ENCODE measurements at places on chromosomes 6 and 20.
A peak's percentile ranks its signal among the peaks of the same experiment; 100 is the strongest.

DNA sequence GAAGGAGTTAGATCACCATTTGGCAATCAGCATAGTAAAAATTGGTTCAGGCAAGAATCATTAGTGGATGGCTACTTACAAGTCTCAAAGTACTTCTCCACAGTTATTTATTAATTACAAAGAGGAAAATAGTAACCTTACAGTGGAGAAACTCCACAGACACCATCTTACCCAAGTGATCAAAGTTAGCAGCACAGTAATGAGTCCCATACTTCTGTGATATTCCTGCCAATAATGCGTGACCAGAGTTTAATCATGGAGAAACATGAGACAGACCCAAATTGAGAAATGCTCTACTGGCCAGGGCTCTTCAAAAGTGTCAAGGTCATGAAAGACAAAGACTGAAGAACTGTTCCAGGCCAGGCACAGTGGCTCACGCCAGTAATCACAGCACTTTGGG is 9.5 kb downstream of the TBC1D7 start:
- H3K4me3 ChIP-seq = no peak overlapping the region
- DNase-seq = no peak
- H3K27me3 ChIP-seq = no peaks in the 10 kb centered on the region
- no peaks in the 10 kb centered on the region for H3K4me1 ChIP-seq
- H3K27ac ChIP-seq = no peak overlapping the region
- H3K36me3 ChIP-seq = peaks cover 93% of the 10 kb centered on the region

DNA sequence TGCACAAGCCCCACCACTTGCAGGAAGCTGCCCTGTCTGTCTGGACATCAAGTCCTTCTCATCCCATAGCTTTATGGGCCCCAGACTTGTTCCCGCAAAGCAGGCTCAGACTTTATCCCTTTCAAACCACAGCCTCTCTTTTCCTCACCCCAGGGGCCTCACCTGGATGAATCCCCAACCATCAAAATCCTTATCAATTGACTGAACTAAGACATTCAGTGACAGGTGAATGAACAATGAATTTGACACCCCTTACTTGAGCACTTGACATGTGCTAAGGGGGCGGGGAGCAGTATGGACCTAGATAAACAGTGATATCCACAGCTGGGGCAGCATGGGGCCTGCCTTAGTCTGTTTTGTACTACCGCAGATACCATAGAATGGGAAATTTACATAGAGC is 5.0 kb downstream of the RAB44 start:
- peaks cover 5% of the 10 kb centered on the region for H3K27me3 ChIP-seq
- H3K36me3 ChIP-seq = no peaks in the 10 kb centered on the region
- DNase-seq = no peak

DNA sequence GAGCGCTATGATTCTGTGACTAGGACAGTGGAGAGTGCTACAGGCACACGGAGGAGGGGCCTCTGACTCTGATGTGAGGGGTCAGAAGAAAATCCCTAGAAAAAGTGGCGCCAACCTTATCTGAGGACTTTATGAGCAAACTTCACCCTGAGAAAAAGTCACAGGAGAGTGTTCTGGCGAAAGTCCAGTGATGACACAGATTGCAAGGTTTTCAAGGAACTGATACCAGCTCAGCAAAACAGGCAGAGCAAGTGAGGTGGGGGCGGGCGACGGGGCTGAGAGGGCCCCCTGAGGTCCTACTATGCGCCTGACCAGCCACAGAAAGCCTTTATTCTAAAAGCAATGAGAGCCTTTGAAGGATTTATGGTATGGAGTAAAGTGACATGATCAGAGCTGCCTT is 73.3 kb downstream of the SLC22A23 start:
- peaks cover 8% of the 10 kb centered on the region for H3K27me3 ChIP-seq
- H3K27ac ChIP-seq = no peak overlapping the region
- no peak for DNase-seq
- no peak overlapping the region for H3K4me3 ChIP-seq
- peaks cover 7% of the 10 kb centered on the region for H3K36me3 ChIP-seq
- peaks cover 22% of the 10 kb centered on the region for H3K4me1 ChIP-seq

GRCh38 chr6:142909686-142910085 is 35.3 kb downstream of the HIVEP2 start:
- H3K4me3 ChIP-seq = peak overlapping the region; percentile 73
- no peak for DNase-seq
- peak overlapping the region; percentile 92 for H3K27ac ChIP-seq
- no peaks in the 10 kb centered on the region for H3K36me3 ChIP-seq

DNA sequence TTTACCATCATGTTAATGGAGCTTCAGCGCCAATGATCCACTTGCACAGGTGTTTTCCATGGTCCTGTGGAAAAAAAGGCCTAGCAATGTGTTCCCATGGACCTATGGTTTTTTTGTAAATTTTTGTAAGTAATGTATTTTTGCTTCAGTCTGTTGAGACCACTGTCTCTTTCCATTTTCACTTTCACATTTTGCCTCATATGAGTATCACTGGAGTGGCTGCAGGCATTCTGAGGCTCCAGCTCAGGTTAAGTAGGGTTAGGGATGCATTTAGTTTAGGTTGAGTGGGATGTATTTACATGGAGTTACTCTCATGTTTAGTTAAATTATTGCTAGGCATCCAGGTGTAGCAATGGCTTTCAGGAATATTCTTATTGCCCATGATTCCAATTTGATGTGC is 19.2 kb upstream of the LMBRD1 start:
- H3K27ac ChIP-seq = peak overlapping the region; percentile 97
- no peaks in the 10 kb centered on the region for H3K27me3 ChIP-seq
- no peak for DNase-seq
- no peaks in the 10 kb centered on the region for H3K36me3 ChIP-seq
